A673 (cell line): ENCODE measurements at places on chromosomes 6 and 20.

GRCh38 chr20:32571566-32571965 is 13.6 kb downstream of the NOL4L start:
- no peaks in the 10 kb centered on the region for H3K27me3 ChIP-seq
- H3K4me3 ChIP-seq = no peak overlapping the region
- H3K4me1 ChIP-seq = no peaks in the 10 kb centered on the region
- H3K27ac ChIP-seq = no peak overlapping the region

DNA sequence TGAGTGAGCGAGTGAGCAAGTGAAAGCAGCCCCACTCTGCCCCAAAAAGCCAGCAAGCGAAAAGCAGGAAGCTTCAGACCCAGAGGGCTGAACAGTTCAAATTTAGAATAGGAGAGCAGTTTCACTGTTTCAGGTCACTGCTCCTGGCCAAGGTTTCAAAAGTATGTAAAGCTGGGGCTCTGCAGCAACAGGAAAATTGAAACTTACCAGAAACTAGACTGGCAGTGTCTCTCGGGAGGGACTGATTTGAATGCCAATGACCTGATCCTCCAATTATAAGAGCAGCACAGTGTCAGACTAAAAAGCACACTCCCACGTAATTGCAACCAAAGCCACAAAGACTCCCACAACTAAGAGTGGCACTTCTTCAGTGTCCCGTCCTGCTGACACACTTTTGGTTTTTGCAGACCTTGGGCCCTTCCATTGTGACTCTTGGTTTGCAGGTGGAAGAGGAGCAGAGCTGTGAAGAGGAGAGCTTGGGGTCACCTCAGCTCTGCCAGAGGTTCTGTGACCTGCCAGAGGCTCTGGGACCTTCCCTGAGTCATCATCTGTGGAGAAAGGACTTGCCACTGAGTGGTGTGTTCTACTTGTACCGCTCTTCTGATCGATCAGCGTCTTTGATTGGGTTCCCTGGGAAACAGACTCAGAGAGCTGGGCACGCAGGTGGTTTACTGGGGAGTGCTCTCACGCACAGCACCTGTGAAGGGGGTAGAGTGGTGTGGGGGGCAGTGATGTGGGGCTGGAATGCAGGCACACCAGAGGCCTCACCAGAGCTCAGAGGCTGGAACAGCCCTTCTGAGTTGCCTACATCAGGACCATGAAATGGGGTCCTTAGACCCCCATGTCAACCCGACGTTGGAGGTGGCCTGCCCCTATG is 52.7 kb upstream of the PTGIS start:
- no peaks in the 10 kb centered on the region for H3K4me1 ChIP-seq
- H3K4me3 ChIP-seq = no peak overlapping the region
- H3K36me3 ChIP-seq = no peaks in the 10 kb centered on the region
- no peak overlapping the region for H3K27ac ChIP-seq
- DNase-seq = no peak
- H3K27me3 ChIP-seq = no peaks in the 10 kb centered on the region

DNA sequence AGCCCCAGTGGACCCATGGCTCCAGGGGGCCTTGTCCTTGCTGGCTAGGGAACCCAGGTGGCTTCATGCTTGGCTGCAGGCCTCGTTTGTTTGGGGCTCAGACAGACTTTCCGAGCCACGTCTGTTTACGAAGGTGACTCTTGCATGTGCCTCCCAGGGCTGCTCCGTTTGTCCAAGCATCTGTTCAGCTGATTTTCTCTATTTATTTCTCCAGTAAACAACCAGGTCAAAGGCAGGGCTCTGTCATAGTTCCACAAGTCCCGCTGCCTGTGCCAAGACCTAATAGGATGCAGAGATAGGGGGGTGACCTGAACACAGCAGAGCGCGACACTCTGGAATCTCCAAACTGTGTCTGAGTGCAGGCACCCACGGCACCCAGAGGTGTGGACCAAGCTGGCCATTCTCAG is 12.8 kb upstream of the SPO11 start:
- no peaks in the 10 kb centered on the region for H3K36me3 ChIP-seq
- H3K27me3 ChIP-seq = peaks cover 37% of the 10 kb centered on the region
- no peaks in the 10 kb centered on the region for H3K4me1 ChIP-seq
- H3K4me3 ChIP-seq = no peak overlapping the region

DNA sequence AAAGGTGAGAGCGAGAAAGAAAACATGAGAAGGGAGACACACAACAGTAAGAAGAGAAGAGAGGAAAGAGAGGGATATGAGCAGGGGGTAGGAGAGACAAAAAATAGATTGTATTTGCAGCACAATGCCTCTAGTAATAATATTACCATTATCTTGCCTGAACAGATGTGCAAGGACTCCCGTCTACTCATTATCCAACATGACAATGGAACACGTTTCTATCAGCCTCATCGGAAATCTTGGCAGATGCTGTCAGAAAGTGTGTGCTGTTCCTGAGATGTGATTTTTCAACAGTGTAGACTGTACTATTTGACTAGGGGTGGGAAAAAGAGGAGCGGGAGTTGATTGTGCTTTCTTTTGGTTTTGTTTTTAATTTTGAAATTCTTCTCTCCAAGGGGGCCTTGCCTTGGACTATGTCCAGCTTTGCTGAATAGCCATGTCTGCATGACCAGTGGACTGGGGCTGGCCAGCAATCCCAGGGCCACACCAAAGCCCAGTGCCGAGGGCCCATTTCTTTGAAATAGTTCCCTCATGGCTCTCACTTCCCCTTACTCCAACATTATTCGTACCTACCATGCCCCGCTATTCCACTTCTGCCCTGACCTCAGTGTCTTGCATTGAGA is 11.3 kb upstream of the TRAM2 start:
- DNase-seq = no peak
- peaks cover 9% of the 10 kb centered on the region for H3K4me1 ChIP-seq
- H3K27ac ChIP-seq = no peak overlapping the region
- H3K36me3 ChIP-seq = no peaks in the 10 kb centered on the region
